ENCODE measurements at places on chromosomes 7 and 10.

- DNase-seq = no peak
Observed at GRCh38 chr7:1045069-1046063, 1.0 kb downstream of the GPR146 start.

- DNase-seq = peak; percentile 16
Observed at GRCh38 chr7:83271212-83272099, 108.8 kb upstream of the PCLO start.

- DNase-seq = no peak
Observed at GRCh38 chr7:1714583-1715330, 44.7 kb downstream of the ELFN1 start.

DNA sequence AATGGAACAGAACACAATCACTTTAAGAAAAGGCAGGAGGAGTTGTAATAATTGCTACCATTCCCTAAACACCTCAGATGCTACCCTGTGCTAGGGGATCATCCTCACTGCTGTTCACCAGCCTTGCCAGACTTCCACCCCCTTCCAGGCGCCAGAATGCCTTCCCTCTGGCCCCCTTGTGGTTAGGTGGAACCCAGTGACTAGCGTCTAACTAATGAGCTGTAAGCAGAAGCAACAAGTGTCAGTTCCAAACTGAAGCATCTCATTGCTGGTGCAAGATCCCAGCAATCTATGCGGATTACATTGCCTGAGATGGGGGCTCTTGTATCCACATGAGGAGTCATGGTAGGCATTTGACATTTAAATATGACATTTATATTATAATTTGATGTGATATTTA, 86.6 kb downstream of the FRMD4A start:
- DNase-seq = no peak

DNA sequence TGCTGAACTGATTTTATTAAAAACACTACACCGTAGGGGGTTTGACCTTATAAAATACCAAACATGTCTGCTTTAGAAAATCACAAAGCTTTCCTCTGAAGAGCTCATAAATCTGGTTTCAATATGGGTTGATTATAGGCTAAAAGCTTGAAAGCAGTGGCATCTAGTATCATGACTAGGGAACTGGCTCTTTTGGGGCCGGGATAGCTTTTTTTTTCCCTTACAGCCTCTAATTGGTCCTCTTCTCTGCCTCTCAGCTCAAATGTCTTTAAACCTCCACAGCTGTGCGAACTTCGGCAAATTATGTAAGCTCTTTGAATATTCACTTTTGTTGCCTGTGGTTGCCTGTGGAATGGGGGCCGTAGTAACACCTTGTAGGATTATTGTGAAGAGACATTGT, 8.4 kb downstream of the BAMBI start:
- DNase-seq = no peak

DNA sequence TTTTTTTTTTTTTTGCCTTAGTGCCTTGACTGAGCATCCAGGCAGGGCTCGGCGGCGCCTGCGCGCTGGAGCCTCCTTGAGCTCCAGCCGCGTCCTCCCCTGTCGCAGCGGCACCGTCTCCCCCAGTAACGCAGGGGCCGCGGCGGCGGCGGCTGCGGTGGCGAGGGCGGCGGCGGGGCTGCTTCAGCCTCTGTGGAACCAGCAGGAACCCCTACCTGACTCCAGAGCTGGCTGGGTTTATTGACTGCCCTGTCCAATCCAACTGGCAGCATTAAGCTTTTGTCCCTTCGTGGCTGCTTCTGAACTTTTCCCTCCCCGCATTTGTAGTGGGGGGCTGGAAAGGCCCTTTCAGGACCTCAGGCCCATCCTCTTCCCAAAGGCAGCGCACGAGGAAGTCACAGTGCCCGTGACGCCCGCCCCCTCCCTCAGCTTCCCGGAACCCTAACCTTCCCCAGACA, at the start of gene GPR85:
TSS of gene GPR85 (minus strand) at position 397 of the 458 bp plus-strand sequence. CDS start 2,106 bp downstream, outside the sequence.
- DNase-seq = peak; percentile 66

DNA sequence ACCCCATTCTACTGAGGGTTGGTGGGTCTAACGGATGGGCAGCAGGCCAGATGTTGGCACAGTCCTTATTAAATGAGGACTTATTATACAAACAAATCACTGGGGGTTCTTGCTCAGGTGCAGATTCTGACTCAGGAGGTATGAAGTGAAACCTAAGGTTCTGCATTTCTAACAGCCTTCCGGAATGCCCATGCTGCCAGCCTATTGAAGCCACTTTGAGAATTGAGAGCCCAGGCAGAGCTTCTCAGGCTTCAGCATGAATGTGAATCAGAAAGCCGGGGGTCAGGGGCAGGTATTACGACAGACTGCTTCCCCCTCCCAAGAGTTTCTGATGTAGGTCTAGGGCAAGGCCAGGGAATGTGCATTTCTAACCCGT, 34.1 kb upstream of the NPFFR1 start:
- no peak for DNase-seq

DNA sequence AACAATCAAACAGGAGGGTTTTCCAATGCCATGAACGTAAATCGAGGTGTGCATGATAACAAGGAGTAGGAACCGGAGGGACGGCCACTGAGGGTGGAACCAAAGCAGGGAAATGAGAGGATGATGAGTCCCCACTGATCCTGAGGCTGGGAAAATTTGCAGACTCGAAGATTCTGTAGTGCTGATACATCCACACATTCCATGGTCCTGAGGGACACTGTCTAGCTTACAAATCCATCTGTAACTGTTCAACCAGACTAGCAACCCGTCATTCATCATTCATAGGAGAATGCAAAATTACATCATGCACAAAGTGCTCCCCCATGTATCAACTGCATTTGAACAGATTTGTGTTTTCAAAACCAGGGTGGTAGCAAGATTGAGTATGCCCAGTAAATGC, 189.7 kb downstream of the PTPRN2 start:
- no peak for DNase-seq

- no peak for DNase-seq
Observed at GRCh38 chr7:149879271-149879743, 5.5 kb downstream of the ATP6V0E2 start.

- no peak for DNase-seq
Observed at GRCh38 chr7:90892213-90892612, 296.1 kb downstream of the CDK14 start.

GRCh38 chr7:80278737-80279136, 144.1 kb downstream of the GNAI1 start:
- no peak for DNase-seq
